ENCODE measurements at places on chromosomes 4 and X.

GRCh38 chrX:141733371-141733770, 34.8 kb upstream of the SPANXD start:
- DNase-seq = no peak

DNA sequence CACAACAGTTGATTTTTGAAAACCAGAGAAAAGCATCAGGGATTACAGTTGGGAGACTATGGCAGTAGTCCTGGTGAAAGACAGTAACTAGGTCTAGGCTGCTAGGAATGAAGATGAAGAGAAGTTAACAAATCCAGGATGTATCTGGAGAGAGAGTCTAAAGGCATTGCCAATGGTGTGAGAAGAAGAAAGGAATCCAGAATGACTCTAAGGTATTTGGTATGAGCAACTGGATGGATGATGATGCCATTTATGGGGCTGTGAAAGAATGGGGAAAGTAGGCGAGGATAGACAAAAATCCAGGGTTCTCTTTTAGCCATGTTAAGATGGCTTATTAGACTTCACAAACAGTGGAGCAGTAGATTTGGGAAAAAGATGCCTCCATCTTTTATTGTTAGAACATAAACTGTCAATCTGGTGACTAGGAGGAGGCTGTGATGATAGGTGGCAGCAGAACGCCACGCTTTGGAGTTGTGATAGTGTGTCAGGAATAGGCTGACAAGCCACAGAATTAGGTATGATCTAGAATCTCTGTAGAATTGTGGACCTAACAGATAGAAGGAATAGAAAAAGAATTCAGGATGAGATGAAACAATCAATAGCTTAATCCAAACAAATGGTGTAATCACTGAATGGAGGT, 27.3 kb upstream of the JADE1 start:
- DNase-seq = no peak

DNA sequence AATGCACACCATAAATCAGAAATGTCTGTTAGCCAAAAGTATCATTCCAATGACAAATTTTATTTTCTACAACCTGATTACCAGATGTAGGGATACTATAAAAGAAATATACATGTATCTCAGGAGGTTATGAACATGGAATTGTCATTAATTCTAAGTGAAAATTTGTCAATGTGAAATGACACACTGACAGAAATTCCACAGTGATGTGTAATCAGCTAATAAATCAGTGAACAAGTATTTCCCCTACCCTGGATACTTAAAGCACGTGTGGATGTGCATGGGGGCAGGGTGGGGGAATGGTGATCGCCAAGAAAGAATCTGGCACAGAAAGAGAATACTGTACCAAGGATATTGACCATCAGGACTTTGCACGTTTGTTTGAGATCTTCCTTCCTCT, 123.6 kb downstream of the SH3RF1 start:
- no peak for DNase-seq

GRCh38 chrX:130704053-130705038, 198.7 kb downstream of the ENOX2 start:
- DNase-seq = no peak

- DNase-seq = no peak
Measured at GRCh38 chr4:86156531-86156930, 203.3 kb downstream of the MAPK10 start.

- no peak for DNase-seq
Measured at GRCh38 chr4:187135878-187136277, 412.2 kb upstream of the FAT1 start.

DNA sequence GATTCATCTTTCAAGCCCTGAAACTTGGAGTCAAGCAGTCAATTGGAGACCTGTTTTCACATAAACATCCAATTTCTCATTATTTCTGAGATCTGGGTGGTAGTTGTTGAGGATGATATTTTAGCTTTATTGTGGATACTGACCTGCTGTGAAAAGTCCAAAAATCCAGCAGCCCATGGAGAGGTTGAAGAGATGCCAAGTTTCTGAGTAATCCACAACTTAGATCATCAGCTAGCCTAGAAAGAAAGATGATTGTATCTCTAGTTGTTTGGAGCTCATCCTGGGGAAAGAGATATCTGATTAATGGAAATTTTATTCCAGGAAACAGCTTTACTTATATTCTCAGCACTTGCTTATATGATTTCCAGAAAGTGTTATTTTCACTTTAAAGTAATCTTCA, 48.6 kb upstream of the DCX start:
- DNase-seq = no peak

DNA sequence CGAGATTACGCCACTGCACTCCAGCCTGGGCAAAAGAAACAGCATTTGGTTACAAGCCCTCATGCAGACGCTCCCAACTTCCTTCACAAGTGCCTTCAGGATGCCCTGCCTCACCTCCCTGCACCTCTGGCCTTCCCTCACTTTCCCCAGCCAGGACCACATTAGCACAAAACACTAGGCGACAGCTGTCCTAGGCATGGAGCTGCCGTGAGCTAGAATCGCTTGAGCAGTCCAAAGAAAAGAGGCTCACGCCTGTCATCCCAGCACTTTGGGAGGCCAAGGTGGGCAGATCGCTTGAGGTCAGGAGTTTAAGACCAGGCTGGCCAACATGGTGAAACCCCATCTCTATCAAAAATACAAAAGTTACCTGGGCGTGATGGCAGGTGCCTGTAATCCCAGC, 15.8 kb downstream of the RNF212 start:
- no peak for DNase-seq

DNA sequence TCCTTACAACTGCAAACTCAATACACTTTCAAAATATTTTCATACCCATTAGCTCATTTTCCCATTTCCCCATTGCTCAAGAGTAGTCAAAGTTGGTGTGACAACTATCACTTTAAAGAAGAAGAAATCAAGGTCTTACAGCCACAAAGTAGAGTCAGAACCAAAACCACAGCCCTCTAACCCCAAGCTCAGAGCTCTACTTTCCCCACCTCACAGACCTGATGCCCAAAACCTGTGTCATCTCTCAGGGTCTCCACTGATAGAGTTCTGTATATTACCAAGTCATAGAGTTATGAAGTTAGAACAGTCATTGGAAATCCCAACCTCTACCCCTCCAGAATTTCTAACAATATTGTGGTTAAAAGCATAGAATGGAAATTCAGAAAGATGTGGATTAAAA, 505.8 kb downstream of the RAB28 start:
- no peak for DNase-seq

- no peak for DNase-seq
Measured at GRCh38 chrX:138411048-138411447, 300.5 kb downstream of the FGF13 start.

DNA sequence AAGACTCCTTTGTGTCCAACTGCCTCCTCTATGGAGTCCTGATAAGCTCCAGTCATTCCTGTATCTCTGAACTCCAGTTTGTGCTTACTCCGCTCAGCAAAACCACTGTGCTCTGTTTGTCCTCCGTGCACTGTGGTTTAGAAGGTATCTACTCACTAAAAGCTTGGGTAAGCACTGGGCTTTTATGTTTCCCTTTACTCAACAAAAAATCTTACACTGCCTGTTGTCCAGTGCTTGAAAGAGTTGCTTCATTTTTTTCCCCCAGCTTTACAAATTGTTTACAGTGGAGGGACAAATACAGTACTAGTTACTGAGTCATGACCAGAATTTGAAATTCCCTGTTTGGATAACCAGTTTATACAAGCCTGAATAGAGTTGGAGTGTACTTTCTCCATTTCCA, 545.3 kb upstream of the FAT1 start:
- DNase-seq = no peak

GRCh38 chr4:111198446-111198845, 575.6 kb upstream of the PITX2 start:
- DNase-seq = no peak

- DNase-seq = no peak
Measured at GRCh38 chrX:130280901-130281300, 12.2 kb upstream of the ZNF280C start.

DNA sequence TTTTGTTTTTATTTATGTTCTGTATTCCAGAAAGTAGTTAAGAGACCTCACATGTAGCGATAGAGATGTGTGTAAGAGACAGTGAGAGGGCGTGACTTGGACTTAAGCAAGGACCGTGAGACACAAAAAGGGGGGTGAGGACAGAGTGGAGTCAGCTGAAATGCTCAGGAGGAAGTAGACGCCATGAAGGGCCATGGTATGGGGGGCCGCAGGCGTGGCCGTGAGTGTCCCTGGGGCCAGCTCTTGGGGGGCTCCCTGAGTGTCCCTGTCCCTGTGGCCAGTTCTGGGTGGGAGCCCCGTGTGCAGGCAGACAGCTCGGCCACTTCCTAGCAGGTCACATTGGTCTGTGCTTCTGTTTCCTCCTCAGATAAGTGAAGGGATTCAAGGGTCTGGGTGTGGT, 23.0 kb upstream of the MSANTD1 start:
- no peak for DNase-seq

DNA sequence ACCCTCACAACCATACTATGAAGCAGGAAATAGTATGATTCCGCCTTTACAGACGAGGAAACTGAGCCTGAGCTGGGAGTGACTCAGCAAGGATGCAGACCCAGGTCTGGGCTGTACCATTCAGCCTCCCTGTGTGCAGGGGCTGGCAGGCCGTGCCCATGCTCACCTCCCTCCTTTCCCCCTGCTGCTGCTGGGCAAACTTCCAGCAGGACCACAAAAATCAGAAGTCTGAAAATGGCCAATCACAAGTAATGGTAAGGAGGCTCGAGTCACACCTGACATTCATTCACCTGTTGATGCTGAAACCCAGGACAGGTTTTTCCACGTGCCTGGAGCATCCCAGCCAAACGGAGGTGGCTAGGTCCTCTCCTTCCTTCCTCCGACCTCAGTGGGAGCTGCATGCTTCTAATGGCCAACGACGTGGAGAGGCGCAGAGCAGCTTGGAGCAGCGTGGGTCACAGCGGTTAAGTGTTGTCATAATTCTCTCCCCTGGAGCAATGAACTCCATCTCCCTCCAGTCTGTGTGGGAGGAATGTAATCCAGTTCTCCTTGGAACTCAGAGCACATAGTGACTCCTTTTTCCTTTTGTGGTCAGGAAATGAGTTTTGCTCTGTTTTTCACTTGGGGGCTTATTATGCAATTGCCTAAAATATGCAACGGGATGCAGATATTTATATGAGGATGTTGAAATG, 371.7 kb downstream of the BCOR start:
- DNase-seq = no peak

GRCh38 chrX:134452596-134452995, 7.4 kb upstream of the HPRT1 start:
- DNase-seq = no peak

- DNase-seq = no peak
Measured at GRCh38 chr4:37662861-37663390, 23.2 kb downstream of the RELL1 start.

DNA sequence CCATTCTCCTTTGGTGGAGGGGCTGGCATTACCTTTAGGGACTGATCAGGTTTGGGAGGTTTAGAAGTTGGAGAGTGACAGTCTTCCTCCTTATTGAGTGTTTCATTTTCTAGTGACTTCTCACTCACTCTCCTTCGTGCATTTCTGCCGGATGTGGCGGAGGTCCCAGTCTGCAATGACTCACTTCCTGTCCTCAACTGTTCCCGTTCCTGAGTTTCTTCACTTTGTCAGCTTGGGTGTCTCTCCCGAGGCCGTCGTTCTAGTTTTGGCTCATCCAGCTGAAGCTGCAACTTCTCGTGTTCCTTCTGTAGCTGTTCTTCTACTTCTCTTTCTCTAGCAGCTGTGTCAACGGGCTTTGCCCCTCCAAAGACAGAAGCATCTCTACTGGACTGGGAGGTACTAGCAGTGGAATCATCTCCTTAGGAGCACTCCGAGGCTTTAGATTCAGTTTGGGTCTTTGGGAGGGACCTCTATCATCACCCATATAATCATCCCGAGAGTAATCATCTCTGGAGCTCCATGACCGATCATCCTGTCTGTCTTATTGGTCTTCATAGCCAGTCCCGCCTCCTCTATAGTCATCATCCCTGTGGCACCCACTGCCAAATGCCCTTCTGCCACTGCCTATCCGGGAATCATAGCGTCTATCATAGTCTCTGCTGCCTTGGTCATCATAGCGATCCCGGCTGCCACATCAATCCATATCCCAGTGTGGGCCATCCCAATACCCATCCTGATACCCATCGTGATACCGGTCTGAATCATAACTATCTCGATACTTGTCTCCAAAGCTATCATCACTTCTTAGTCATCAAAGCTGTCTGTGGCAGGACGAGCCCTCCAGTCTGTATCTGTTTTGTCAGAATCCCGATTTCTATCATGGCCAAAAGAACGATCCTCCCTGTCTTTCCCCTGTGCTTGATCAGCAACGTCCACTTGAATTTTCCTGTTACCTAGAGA, 35.3 kb upstream of the VSIG4 start:
- DNase-seq = no peak

GRCh38 chr4:86818841-86819240, 30.3 kb downstream of the SLC10A6 start:
- no peak for DNase-seq

GRCh38 chr4:184032091-184032490, 127.0 kb downstream of the STOX2 start:
- DNase-seq = no peak

GRCh38 chr4:2858451-2859217, 15.0 kb downstream of the ADD1 start:
- DNase-seq = no peak

DNA sequence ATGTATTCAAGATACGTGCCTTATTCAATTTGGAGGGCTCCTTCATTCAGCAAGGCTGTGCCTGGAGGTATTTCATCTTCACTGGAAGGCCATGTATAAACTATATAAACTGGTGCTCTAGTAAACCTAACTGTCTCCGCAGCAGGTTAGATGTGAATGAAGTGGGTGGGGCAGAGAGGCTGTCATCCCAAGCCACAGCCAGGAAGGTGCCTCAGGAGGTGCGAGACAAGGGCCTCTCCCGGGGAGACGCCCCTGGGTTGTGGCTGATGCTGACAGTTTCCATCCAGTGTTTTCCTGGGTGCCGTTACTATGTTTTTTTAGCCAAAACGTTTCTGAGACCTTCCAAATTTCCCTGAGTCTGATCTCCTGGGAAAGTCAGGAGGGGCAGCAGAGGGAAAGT, 221.5 kb upstream of the RPL34 start:
- DNase-seq = no peak

DNA sequence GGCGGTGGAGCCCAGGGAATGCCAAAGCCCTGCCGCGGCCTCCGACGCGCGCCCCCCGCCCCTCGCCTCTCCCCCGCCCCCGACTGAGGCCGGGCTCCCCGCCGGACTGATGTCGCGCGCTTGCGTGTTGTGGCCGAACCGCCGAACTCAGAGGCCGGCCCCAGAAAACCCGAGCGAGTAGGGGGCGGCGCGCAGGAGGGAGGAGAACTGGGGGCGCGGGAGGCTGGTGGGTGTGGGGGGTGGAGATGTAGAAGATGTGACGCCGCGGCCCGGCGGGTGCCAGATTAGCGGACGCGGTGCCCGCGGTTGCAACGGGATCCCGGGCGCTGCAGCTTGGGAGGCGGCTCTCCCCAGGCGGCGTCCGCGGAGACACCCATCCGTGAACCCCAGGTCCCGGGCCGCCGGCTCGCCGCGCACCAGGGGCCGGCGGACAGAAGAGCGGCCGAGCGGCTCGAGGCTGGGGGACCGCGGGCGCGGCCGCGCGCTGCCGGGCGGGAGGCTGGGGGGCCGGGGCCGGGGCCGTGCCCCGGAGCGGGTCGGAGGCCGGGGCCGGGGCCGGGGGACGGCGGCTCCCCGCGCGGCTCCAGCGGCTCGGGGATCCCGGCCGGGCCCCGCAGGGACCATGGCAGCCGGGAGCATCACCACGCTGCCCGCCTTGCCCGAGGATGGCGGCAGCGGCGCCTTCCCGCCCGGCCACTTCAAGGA, at the start of gene FGF2:
TSS of gene FGF2 (plus strand) at position 279 of the 705 bp plus-strand sequence. CDS start at position 623, 344 bp downstream.
- no peak for DNase-seq

Data from stimulated activated CD4-positive, alpha-beta T cell treated with anti-CD3 and anti-CD28 coated beads, Interleukin-1b, Interleukin-23, amount 100 ng/mL, for 24 hours (primary cell).